ENCODE measurements at places on chromosomes 1 and 21.

DNA sequence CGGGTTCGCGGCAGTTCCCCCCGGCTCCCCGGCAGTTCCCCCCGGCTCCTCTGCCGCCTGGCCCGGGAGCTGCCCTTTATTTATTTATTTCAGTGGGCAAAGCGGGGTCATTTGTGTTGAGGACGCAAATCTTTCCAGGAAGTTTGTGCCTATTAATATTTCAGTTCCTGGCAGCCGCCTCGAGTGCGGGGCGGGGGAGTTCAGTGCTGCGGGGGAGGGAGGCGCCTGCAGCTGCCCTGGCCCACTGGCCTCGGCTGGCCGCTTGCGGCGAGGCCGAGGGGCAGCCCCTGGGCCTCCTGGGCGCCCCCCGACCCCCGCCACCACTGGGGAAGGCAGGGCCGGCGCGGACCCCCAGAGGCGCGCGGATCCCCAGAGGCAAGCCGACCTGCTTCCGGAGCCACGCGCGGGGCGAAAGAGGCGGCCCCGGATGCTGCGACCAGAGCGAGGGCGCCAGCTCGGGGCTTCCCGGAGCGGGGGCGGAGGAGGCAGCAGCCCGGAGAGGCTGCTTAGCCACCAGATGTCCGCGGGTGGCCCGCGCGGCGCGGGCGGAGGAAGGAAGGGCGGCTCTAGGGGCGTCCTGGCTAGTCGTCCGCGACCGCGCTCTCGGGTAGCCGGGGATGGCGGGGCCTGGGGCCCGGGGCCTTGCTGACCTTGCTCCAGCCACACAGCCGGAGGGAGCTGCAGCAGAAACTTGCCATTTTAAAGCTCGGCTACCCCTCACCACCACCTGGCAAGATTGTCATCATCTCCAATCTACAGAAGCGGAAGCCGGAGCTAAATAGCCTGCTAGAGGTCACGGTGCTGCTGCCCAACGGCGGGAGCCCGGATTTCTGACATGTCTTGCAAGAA is 48.0 kb downstream of the H3-3A start:
- no peak for DNase-seq

DNA sequence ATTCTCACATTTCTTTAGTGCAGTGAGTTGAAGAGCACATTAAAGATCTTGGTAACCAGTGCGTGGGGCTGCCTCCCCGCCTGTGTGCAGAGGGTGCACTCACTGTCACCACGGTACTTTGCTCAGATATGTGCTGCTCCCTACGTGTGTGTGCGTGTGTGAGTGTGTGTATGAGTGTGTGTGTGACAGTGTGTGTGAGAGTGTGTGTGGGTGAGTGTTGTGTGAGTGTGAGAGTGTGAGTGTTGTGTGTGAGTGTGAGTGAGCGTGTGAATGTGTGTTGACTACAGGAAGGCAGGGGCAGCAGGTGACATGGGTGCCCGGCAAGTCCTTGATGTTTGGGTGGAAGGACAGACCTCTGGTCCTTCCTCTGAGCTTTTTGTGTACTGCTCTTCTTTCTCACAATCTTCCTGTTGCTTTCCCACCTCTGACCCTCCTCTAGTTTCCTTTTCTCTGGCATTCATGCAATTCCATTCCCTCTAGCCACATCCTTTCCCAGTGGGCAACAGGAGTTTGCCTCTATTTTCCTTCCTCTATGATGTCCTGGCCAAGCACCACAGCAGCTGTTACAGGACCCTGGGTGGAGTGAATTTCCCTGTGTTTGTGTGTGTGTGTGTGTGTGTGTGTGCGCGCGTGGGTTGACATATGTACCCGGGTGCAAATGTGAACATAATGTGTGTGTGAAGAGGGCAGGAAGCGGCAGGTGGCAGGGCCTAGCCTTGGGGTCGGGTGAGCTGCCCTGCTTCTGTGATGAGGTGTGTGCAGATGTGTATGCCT is 19.8 kb downstream of the LHX4 start:
- no peak for DNase-seq

DNA sequence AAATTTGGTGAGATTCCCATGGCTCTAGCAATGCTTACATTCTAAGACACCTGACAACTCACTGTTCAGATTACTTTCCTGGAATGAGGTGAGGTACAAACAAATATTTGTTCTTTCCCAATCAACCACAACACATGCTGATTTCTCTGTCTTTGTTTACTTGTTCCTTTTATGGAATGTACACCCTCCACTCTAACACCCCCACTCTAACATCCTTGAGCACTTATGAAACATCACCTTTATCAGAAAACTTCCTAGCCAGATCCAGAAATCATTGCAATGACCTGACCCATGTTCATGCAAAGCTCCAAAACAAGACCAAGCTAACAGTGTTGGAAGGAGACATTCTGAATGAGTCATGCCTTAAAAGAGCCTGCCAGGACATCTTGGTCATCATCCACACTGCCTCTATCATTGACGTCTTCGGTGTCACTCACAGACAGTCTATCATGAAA is 35.5 kb downstream of the HSD3B1 start:
- DNase-seq, result no peak

DNA sequence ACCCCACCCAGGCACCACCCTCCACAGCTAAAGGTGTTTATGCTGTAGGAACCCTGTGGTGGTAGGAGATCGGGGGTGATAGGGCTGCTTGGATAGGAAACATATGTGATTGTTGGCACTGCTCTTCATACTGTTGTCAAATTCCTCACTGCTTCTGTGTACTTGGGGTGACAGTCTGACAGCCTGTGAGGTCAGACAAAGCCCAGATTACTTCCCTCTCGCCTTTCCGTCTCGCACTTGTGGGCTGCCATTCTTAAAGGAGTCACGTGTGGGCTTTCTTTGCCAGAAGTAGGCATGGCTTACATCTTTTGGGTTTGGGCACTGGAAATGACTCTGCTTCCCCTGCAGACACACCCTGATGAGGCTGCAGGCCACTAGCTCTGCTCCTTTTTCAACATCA is 363.8 kb downstream of the DISC1 start:
- no peak for DNase-seq

DNA sequence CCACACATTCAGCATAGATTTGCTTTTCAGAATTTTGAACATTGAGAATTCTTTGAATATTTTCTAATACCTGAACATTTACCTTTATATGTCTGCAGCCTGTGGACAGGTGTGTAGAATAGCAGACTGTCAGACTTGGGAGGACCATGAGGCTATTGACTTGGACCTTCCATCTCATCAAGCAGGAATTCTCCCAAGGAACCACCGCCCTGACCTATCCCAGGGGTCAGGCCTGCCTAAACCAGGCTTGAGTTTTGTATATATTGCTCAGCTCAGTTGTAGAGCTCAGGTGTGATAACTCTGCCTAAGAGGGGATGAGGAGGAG is 53.2 kb downstream of the RUNX1 start:
- no peak for DNase-seq

DNA sequence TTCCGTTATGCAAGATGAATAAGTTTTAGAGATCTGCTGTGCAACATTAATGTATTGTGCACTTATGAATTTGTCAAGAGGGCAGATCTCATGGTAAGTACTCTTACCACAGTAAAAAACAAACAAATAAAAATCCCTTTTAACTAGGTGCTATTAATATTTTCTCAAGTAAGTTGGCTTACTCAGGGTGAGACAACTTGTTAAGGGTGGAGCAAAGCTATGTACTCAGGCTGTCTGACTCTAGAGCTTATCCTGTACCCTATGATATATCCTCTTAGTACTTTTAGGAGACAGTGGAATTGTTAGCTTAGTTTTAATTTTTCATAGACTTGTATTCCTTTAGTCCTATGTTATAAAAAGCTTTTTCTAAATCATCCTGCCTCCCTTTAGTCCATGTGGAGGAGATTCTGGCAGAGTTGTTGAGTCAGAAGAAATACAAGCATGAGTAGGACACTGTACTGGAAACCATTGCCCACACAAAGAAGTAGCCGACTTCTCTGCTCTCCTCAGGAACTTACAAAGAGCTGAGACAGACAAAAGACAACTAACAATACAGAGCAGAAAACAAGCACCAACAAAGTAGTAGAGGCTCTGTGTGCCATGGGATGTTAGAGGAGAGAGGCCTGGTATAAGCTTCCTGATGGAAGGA is 49.2 kb downstream of the S1PR1 start:
- no peak for DNase-seq

- no peak for DNase-seq
These were observed 9.4 kb downstream of the CORT start for GRCh38 chr1:10459184-10459583.

GRCh38 chr1:161072751-161073449 is 3.2 kb upstream of the ARHGAP30 start:
- no peak for DNase-seq

DNA sequence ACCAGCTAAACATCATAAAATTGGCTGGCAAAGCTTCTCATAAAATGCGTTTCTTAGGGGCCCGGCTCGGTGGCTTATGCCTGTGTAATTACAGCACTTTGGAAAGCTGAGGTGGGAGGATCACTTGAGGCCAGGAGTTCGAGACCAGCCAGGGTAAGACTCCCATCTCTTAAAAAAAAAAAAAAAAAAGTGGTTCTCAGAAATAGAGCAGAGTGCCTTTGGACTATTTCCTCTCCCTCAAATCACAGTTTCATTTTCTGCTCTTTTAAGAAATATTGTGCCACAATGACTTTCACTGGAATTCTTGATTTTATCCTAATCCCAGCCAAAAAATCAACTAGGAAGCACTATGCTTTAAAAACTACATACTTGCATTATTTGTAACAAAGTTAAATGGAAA is 13.3 kb downstream of the HSF2BP start:
- no peak for DNase-seq

DNA sequence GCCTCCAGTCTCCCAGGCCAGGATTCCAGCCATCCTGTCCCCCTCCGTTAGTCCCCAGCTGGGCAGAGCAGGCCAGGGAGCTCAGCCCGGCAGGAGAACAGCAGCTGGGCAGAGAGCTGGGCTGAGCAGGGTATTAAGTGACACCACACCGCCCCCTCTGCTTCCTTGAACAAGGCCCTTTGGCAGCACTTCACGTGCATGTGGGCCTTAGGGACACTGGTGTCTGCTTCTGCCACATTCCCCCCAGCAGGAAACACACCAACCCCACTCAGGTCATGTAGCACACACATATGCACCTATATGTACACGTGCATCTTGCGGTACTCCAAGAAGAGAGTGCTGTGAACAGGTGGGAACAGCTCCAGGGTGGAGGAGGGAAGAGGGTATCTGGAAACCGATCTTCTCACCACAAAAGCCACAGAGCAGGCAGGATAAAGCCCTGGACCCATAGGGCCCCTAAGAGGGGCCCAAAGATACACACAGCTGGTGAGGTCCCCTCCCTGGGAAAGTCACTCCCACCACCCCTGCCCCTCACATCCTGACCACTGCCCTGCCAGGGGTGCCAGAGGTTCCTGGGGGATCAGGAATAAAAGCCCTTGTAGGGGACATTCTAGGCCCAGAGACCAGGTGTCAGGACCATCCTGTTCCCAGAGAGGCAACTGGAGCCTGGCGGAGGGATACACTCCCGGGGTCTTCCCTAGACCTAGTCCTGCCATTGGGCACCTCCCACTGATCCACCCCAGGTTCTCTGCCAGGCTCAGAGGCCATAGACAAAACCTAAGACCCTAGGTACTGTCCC is 4.5 kb downstream of the EPHA2 start:
- DNase-seq, result no peak

DNA sequence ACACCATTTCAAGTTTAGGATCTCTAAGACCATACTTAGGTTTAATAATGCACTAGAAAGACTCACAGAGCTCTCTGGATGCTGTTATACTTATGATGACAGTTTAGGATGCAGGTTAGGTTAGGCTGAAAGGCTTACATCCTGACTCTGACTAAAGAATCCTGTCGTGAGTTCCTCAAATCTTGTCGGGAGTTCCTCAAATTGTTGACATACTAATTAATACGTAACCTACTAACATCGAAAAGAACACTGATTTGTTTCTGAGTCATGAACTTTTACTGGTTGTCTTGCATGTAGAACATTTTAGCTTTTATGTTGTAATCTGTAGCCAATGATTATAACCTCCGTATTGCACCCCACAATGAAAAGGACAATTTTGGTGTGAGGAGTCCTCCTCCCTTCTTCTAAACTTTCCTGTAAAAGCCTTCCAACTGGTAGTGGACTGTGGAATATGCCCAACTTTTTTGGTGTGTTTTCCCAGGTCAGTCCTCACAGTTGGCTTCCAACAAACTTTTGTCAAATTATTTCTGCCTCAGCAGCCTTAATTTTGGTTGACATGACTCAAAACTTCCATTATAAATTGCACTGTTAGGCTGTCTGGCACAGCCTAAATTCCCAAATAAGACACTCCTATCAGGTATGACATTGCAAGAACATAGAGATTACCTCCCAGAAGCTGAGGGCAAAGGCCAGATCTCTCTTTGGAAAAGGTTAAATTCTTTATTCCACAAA is 107.9 kb upstream of the PALMD start:
- no peak for DNase-seq

DNA sequence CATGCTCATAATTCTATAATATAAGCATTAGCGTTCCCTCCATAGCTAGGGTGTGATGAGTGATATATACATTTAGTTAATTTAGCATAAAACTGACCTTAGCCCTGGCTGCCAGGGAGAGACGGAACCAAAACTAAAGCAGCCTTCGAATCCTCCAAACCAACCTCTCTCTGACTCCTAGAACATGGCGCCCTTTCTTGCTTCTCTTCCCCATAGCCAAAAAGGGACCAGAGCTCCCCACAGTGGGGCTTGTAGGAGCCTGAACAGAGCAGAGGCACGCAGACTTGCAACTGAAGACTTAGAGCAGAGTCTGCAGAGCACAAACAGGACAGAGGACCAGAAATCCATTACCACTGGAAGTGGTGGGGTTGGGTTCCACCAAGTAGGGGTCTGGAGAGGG is 17.7 kb downstream of the IRF2BP2 start:
- no peak for DNase-seq

- no peak for DNase-seq
These were observed 9.5 kb downstream of the COL16A1 start for GRCh38 chr1:31694069-31694963.

Data from cortex of kidney (tissue), 1 donor.